ENCODE measurements at places on chromosomes 13 and 19.

DNA sequence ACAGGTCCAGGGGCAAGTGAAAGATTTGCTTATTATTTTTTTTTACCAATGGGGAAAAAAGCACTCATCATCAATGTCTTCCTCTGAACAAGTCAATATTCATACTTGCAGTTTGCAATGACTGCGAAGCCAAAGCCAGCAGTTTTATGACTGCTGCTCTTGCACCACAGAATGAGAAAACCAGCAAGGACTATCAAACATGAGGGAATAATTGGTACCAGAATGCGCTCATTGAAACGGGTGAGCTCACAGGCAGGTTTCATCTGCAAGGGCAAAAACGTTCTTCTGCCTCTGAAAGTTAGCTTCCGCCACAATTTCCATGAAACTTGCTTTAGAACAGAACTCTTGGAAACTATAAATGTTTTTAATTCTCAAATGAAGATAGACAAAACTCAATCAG is 5.5 kb downstream of the DLEU7 start:
- no peak for DNase-seq

- DNase-seq, result no peak
Measured at GRCh38 chr19:47350630-47351029, 1.5 kb downstream of the DHX34 start.

DNA sequence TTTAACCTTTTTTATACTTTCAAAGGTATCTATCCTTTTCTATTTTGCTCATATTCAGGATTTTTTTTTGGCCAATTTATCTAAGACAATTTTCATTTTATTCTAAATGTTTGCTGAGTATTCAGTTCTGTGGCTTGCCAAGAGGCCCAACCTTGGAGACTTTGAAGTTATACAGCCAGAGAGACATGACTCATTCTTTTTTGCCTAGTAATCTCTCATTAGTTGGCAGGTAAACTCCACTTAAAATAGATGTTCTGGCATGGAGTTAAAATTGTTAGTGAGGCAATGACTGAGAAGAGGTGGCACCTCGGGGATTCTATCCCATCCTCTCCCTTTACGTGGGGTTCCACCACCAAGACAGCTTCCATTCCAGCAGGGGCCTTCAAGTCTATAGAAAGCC is 213.8 kb downstream of the KCTD12 start:
- no peak for DNase-seq

GRCh38 chr19:23515551-23515950 is 120.3 kb upstream of the ZNF91 start:
- no peak for DNase-seq

GRCh38 chr19:9848762-9849161 is 13.6 kb downstream of the PIN1 start:
- no peak for DNase-seq

GRCh38 chr19:3243819-3244700 is 19.6 kb downstream of the CELF5 start:
- DNase-seq, result peak; percentile 32

DNA sequence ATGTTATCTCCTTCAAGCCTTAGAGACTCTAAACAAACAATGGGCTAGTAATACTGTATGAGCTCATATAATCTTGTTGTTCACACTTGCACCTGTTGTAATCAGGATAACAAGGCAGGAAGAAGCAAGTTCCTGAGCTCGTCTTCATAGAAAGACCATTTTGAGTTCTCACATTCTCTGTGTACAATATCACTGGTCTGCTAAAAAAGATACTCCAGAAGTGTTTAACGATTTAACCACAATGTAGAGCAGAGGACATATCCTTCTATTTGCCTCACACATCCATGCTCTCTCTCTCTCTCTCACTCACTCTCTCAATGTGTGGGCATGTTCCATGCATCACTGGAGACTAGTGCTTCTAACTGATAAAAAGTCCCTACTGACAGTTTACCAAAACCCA is 122.9 kb downstream of the MIPEP start:
- no peak for DNase-seq

DNA sequence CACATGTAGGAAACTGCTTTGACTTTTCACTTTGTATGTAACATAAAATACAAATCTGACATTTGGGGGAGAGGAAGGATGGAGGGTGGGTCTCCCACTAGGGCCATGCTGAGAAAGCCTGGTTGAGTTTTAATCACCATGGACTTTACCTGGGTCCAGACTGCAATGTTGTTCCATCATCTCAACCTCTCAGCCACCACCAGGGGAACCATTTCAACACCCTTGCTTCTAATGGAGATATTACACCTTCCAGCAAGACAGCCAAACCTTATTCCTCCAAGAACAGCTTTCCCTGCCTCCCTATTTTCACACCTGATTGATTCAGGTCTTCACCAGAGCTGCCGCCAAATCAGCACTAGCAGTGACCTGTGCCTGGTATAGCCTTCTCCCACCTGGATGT is 56.0 kb downstream of the ZAR1L start:
- no peak for DNase-seq

DNA sequence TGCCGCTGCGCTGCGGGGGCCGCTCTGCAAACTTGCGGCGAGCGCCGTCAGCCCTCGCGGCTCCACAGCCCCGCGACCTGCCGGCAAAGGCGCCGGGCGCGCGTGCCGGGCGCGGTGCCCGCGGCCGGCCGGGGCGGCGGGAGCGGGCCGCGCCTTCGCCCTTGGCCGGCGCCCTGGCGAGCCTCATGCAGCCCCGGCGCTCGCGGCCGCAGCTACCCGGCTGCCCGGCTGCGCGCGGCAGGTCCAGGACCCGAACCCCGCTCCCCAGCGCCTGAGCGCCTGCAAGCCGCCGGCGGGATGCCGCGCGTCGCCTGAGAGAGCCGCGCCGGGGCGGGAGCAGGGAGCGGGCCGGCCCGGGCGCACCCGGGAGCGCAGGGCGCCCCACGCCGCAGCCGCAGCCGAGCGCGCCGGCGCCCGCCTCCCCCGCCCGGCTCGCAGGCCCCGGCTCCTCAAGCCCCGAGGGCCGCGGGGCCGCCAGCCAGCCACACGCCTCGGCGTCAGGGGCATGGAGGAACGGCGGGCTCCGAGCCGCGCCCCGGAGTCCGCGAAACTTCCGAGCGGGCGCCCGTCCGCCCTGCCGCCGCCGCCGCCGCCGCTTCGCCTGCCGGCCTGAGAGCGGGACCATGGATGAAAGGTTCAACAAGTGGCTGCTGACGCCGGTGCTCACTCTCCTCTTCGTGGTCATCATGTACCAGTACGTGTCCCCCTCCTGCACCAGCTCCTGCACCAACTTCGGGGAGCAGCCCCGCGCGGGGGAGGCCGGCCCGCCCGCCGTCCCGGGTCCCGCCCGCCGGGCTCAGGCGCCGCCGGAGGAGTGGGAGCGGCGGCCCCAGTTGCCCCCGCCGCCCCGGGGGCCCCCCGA is 564 bp downstream of the HS6ST3 start:
- no peak for DNase-seq

DNA sequence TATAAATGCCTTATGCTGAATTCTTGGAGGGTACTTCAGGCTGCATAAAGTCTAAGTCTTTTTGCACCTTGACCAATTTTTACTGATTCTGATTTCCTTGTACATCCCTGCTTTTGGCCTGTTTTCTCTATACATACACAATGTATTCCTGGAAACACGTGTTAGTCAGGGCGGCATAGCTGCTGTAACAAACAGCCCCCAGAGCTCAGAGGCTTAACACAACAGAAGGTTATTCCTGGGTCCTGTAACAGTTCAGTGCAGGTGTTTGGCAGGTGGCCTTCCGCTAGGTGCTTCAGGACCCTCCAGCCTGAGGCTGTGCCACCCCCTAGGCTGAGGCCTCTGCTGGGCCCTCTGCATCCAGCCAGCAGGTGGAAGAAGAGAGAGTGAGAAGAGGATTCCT is 82.9 kb downstream of the ZAR1L start:
- no peak for DNase-seq

DNA sequence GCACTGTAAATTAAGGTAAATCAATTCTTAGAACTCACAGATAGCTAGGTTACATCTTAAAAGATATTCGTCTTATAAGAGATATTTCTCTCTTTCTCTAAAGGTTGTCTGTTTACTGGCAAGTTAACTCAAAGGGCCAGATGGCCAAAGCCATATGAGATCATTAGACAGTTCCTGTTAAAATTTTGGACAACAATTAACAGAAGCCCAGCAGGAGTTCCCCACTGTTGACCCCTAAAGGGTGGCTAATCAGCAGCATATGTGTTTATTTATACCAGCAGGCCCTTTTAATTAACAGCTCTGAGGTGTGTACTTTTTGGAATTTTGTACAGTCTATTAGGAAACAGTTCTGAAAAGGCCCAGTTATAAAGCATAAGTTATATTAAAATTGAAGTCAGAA is 245.8 kb downstream of the LIG4 start:
- no peak for DNase-seq

- DNase-seq, result no peak
Measured at GRCh38 chr13:26980099-26981031, 191.2 kb downstream of the USP12 start.

GRCh38 chr13:102555914-102556553 is 40.8 kb upstream of the TPP2 start:
- no peak for DNase-seq

- peak; percentile 41 for DNase-seq
Measured at GRCh38 chr19:35346193-35347052, 1.3 kb upstream of the FFAR1 start.

DNA sequence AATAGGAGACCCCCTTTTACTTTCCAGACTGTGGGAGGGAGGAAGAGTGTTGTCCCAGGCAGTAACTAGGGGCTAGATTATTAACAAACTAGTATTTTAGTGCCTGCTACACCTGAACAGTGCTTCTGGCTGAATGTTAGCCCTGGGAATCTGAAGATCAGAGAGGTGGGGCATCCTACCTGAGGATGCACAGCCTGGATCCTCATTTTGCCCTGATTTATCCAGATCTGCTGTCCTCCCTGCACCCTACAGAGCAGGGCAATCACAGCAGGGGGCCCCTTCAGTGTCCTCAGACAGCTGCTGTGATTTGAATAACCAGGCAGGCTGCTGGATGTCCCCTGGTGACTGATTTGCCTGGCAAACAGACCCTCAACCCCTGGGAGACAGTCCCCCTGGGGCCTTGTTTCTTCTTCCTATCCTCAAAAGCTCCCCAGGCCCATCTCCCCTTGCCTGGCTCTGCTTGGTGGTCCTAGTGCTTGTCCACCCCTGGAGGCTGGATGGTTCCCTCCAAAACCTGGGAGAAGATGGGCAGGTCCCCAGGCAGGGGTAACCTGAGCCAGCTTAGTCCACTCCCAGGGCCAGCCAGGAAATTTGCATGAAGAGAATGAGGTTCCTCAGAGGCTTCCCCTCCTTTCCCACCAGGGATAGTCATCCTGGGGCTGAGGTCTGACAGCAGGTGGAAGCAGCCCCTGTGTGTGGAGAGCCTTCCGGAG is at the start of gene OVOL3:
Gene OVOL3, plus strand, starts transcription at position 657 of the 713 bp plus-strand sequence. CDS start 60 bp downstream, outside the sequence.
- no peak for DNase-seq

- no peak for DNase-seq
Measured at GRCh38 chr13:96284971-96285370, 195.1 kb downstream of the HS6ST3 start.

GRCh38 chr13:111587249-111587648 is 266.8 kb downstream of the TEX29 start:
- no peak for DNase-seq

DNA sequence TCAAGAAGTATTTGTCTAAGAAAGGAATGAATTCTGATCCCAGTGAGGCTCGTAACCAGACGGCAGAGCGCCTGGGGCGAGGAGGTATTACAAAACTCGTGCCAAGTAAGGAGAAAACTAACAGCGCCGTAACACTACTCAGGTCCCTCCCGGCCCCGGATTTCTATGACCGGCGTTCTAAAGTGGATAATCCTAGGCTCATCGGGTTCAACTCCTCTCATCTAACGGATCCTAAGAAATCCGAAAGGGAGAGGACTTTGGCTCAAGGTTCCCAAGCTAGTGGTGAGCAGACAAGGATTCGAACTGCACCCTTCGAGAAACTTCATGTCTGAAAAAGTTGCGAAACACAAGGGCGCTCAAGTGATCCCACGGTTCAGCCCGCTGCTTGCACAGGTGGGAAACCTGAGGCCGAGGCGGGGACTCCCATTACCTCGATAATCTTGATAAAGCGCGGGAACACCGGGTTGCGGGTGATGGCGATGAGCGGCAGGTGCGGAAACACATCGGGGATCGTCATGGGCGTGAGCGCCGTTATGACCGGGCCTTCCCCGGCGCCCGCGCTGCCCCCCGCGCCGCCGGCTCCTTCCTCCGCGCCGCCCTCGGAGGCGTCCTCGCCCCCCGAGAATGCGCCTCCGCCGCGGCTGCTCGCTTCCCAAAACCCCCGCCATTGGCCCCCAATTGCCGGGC is 529 bp downstream of the LONP1 start:
- no peak for DNase-seq

DNA sequence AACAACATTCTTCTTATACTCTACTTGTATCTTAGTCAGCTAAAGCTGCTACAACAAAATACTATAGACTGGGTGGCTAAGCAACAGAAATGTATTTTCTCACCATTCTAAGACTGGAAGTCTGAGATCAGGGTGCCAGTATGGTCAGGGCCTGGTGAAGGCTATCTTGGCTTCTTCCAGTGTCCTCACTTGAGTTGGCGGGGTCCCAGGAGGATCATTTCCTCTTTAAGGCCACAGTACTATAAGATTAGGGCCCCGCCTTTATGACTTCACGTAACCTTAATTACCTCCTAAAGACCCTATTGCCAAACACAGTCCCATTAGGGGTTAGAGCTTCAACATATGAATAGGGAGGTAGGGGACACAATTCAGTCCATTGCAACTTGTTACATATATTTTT is 30.7 kb upstream of the DOCK9 start:
- DNase-seq, result no peak

- no peak for DNase-seq
Measured at GRCh38 chr13:98221234-98221633, 44.2 kb upstream of the RNF113B start.

GRCh38 chr13:98374750-98375149 is 197.7 kb upstream of the RNF113B start:
- no peak for DNase-seq

GRCh38 chr13:97542102-97542685 is 108.2 kb downstream of the RAP2A start:
- no peak for DNase-seq

GRCh38 chr13:48892053-48892687 is 83.5 kb upstream of the FNDC3A start:
- no peak for DNase-seq

GRCh38 chr19:54317108-54317964 is 4.4 kb upstream of the LILRA5 start:
- DNase-seq, result no peak

GRCh38 chr19:34151439-34151838 is 20.9 kb upstream of the LSM14A start:
- no peak for DNase-seq

GRCh38 chr13:26377038-26377437 is 123.1 kb downstream of the CDK8 start:
- DNase-seq, result no peak

GRCh38 chr19:14218620-14219330 is 12.8 kb upstream of the ADGRL1 start:
- no peak for DNase-seq

DNA sequence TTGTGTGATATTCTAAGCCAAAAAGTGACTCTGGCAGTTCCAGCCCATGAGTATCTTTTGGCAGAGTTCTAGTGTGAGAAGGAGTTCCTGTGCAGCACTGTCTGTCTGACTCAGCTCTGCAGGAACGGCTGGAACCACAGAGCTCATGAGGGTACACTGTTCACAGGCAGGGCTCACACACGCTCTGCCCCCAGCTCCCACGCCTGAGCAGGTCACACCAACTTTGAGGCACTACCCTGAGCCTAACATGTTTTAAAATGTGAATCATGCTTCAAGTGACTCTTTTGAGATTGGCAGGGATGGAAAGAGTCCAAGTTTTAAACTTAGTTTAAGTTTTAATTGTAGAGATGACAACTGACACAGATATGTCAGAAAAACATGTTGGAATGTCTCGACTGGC is 1203.3 kb downstream of the UQCRFS1 start:
- no peak for DNase-seq

GRCh38 chr19:1181606-1182005 is 7.5 kb upstream of the SBNO2 start:
- no peak for DNase-seq
